ENCODE measurements at places on chromosomes 6 and 20.
A peak's percentile ranks its signal among the peaks of the same experiment; 100 is the strongest.

DNA sequence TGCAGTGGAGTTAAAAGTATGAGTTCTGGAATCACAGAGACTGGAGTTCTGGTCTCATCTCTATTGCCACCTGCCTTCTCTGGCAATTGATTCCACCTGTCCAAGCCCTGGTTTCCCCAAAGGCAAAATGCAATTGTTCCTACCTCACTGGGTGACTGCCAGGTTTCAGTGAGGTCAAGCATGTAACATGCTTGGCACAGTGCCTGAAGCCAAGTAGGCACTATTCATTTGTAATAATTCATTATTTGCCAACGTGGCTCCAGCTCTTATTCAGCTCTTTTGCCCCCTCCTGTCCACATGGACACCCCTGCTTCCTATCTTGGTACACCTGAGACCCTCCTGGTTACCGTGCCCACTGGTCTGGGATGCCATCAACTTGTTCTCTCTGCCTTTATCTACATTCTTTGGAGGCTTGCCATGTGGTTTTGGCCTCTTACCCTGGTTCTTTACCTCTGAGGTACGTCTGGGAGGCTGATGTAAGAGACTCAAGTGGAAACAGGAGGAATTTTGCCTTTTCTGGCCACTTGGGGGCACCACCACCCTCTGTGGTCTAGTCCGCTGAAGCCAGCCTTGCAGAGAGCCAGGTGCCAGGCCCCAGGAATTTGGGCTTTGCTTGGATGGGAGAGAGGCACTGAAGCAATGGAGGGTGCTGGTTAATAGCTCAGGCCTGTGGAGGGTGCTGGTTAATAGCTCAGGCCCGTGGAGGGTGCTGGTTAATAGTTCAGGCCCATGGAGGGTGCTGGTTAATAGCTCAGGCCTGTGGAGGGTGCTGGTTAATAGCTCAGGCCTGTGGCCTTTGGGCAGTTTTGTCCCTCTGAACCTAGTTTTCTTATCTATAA lies 1.7 kb downstream of the KCNK15 start:
- DNase-seq, result peak; percentile 75

DNA sequence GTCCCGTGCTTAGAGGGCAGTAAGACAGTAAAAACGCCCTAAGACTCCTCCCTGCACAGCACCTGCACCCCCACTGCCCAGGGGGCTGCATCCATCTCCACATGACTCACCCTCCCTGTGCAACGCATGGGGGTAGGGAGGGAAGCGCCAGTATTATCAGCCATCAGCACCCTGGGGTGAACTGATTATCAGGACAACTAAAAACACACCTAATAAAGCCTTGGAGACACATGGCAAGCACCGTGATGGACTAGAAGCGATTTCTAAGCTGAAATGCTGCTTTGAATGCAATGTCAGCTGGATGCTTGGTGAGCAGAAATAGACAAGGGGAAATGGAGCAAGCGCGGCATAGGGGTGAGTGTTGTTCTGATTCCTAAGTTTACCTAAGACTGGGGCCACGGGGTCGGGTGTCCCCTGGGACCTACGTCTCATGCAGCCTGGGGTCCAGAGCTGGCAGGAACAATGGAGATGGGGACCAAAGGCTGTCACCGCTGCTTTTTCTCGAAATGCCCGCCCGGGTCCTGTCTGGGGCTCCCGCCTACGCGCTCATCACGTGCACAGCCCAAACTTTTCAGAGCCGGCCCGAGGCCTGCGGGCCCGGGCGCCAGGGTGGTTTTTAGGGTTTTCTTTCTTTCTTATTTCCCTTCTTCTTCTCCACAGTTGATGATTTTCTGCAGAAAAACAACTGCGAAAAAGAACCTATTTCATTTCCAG lies 702 bp upstream of the TNFAIP3 start:
- no peak for DNase-seq

DNA sequence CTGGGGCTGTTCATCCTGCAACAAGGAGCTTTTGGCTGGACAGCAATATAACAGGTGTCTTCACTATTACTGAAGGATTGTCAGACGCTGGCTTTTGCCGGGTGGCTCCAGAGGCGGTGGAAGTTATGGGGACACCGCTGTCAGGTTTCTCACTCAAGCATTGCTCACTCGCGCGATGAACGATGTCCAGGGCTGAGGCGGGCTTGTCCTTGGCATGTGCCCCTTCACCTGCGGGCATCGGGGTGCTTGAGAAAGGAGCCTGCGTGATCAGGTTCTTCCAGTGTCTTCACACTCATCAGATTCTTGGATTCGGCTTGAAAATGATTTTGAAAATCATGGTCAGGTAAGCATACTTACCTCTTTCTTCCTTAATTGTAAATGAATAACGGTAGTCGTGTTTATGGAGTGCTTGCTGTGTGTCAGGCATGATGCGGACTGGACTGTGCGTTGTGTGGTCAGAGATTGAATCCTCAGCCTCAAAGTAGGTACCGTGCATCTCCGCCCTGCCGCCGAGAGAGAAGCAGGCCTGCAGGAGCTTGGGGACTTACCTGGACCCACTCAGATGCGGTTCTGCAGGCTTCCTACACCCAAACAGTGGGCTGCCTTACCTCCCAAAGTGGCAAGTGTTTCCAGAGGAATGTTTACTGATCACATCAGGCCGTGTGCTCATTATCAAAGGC lies 18.3 kb upstream of the PYGB start:
- no peak for DNase-seq

DNA sequence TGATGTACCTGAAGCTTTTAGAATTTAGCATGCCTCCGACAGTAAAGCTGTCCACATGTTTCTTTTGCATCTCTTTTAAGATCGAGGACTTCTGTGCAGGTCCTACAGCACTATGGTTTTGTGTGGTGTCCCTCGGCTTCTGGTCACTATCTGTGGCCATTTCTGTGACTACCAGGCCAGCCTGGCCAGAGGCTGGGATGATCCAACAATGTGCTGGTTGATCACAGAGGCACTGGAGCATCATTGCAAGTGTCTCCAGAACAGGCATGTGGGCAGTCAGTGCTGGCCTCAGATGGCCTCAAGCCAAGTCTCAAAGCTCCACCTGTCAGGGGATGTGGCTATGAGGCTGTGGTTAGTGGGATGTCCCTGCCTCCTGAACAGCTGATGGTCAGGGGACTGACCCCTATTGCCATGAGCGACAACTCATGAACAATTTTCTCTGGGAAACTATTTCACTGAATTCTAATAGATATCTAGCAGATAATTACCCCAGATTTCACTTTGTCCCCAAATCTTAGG lies 136.6 kb downstream of the SYNDIG1 start:
- DNase-seq, result no peak

DNA sequence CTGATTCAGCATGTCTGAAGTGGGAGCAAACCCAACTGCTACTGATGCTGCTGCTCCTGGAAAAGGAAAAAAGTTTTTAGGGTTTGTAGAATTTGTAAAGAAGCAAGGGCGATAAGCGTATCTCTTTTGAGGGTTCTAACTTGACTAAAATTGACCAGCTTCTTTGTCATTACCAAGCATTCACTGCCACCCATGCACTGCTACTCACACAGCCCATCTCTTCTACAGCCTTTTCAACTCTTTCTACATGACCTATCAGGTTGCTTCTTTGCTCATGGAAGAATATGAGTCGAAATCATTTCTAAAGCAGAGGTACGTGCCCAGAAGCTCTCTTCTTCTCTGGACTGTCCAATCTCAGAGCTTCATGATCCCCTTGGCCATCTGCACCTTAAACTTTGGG lies 570.9 kb downstream of the EPHA7 start:
- no peak for DNase-seq

DNA sequence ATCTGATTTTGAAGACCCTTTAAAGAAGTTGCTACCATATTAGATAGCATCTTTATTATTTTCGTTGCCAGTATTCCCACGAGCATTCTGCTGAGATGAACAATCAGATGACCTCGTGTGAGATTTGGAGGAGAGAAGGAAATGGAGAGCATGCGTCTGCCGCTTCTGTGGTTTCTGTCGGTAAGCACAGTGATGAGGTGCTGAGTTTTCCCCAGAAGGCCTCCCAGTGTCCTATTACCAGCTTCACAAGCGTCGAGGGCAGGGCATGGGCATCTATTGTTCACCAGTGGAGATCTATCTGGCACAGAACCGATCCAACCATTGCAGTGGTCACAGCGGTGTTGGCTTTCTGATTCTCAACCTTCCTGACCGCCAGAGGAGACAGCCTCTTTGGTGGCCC lies 29.4 kb downstream of the TRAF3IP2 start:
- DNase-seq, result peak; percentile 50

DNA sequence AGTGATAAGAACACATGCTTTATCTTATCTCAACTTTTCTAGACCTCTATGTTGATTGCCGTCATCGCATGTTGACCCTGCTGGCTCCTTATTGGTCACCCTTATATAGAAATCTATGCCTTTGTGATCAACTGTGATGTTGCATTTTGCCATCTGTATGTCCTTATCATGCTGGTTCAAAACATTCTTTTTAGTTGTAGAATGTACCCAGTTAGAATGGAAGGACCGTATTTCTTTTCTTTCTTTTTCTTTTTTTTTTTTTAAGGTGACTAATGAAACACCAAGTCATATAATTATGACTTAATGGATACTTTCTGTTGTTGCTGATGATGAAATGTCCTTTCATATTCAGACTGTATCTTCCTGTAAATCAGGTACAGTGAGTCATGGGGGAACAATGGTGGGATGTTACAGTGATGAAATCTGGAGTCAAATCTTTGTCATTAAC lies 145.9 kb upstream of the CITED2 start:
- peak; percentile 34 for DNase-seq

DNA sequence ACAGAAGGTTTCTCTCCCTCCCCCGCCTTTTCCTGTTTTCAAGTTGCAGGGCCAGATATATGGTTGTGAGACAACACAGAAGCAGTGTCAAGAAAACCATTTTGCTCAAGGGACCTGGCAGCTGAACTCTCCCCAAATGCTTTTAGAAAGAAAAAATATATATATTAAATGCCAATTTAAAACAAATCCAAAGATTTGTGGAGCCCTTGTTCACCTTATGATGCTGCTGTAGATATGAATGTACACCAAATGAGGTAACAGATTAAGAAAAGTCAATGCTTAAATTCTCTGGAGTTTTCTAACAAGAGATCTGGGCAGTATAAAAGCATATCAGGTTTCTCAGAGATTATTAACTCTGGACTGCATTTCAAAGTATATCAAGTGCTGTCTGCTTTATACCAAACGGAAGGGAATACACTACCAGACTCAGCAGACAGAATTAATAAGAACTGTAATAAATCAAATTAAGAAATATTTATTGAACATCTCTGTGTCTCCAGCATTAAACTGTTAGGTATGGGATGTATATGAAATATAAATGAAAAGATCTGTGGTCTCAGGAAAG lies 357.5 kb downstream of the HDGFL1 start:
- DNase-seq, result no peak

GRCh38 chr6:168837254-168838036 lies 396.5 kb downstream of the SMOC2 start:
- no peak for DNase-seq

- DNase-seq, result no peak
These were observed 72.3 kb upstream of the ADGRF1 start for GRCh38 chr6:47114460-47114859.

- no peak for DNase-seq
These were observed 13.4 kb downstream of the CAPN11 start for GRCh38 chr6:44171899-44172546.

DNA sequence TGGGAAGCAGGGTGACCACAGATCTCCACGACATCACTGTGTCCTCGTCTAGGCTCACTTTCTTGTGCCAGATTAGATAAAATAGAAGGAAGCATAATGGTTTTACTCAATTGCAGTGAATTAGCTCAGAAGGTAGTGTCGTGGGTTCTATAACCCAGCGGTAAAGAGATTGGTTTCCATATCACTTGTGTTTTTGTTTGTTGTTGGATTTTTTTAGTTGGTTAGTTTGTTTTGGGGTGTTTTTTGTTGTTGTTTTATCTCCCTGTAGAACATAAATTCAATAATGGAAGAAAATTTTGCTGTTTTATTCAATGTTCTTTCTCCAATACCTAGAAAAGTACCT lies 85.9 kb upstream of the PRSS16 start:
- DNase-seq, result no peak

GRCh38 chr6:93293460-93293859 lies 125.9 kb downstream of the EPHA7 start:
- no peak for DNase-seq

- DNase-seq, result peak; percentile 91
These were observed 4.2 kb upstream of the CTSZ start for GRCh38 chr20:59010995-59011873.

GRCh38 chr6:79670789-79671188 lies 39.7 kb downstream of the SH3BGRL2 start:
- DNase-seq, result no peak

DNA sequence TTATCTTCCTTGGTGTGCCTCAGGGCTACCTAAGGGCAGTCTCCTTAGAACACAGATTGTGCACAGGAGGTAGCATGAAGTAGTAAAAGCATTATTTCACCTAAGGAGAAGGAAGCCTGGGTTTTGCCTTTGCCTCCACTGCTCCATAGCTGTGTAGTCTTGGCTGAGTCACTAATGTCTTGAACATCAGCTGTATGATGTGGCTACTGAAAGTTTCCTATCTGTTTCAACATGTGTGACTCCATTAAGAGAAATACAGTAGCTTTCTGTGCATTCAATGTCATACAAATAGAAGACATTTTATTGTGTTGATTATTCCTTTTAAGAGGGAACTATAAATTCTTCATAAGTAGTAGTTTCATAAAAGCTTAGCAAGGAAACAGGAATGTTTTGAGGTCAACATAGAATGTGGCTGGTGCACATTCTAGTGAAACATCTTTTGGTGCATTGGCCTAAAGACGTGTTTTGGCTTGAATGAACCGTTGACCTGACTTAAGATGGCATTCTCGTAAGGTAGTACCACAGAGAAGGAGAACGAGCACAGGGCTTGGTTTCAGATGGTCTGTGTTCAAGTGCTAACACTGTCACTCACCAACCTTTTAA lies 70.6 kb downstream of the CTNNBL1 start:
- DNase-seq, result no peak

GRCh38 chr6:17851001-17851719 lies 136.3 kb downstream of the KIF13A start:
- DNase-seq, result peak; percentile 9

DNA sequence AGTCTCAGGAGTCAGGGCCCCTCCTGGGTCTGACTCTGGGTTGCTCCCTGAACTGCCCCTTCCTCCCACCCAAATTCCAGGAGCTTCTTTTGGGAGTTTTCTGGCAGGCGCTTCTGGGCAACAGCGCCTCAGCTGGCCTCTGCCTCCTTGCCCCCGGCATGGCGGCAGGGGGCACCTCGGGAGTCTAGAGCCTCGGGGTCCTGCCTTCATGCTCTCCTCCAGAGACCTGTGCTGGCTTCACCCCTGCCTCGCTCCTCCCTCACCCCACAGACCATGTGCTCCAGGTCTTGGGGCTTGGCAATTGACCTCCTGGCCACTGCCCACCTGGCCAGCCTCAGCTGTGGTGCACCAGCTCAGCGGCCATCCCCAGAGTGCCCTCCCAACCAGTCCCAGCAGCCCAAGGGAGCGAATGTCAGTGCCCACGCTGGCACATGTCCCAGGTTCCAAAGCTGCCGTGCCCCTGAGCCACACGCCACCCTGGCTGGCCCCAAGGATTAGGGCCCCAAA lies 43.4 kb downstream of the SRC start:
- no peak for DNase-seq

- DNase-seq, result no peak
These were observed 60.1 kb upstream of the RALGAPA2 start for GRCh38 chr20:20772497-20773085.
